Stimulated activated CD4-positive, alpha-beta T cell treated with anti-CD3 and anti-CD28 coated beads, Interleukin-15, amount 100 ng/mL, for 48 hours (primary cell): ENCODE measurements at places on chromosomes 3 and 15.

DNA sequence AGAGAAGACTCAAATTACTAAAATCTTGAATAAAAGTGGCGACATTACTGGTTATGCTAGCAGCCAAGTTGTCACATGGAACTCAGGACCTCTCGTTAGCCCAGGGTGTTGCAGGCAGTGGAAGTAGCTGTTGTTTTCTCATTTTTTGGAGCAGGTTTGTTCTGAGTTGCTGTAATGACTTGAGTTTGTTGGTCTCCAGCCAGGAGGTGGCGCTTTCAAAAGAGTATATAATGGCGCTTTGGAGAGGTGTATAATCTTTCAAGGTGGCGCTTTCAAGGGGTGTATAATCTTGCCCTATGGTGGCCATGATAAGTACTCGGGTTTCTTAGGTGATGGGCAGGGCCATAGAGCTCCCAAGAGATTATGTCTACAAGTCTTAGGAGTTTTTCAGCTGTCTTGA is 632.7 kb downstream of the NTRK3 start:
- DNase-seq = no peak

DNA sequence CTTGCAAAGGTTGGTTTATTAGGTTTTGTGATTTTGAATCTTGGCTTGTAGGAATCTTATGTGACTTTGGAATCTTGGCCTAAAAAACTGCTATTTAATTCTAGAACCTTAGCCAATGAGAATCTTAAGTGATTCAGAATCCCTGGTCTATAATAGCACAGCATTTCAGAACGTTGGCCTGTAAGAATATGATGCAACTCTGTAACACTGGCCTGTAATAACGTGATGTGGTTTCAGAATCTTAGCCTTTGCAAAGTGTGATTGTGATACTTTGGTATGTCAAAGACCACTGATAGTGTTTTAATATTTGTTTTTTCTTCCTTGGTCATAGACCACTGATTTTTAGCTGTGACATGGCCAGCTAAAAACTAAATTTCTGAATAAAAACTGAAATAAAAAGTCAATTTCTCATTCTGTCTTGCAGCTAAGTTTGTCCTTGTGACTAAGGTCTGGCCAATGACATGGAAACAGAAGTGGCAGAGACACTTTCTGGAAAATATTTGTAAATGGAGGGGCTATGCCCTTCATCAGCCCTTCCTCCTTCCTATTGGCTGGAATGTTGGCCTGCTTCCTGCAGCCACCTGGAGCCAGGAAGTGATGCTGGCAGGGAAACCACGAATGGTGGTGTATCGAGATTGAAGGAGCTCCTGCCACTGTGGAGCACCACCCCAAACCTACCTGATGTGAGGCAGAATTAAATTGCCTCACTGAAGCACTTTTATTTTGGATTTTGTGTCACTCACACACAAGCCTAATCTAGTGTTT is 42.3 kb upstream of the CORO2B start:
- no peak for DNase-seq

DNA sequence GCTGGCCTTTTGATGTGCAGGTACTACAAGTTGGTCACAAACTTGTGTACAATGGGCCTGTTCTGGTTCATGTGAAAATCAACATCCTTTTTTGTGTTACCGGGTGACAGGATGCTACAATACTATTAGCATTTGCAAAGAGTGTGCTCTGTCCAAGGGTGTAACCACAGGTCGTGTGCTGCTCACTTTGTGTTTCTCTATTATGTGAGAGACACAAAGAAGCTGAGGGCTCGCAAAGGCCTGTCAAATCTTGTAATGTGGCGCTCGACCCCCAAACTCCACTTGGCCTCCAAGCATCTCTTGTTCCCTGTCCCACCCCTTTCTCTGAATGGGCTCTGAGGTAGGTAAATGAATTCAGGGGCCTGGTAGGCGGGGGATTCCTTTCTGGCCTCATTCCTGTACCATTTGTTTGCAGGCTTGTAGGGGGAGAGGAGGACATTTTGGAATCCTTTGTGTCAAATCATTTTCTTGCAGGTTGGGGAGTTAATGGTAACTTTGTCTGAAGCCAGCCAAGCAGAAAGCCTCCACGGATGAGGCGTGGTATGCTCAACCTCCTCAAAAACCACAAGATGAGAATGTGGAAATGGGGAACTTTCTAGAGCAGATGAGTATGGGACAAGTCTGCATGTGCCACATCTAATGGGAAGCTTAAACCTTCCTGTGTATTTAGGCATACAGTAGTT is 109.1 kb downstream of the OPA1 start:
- no peak for DNase-seq

DNA sequence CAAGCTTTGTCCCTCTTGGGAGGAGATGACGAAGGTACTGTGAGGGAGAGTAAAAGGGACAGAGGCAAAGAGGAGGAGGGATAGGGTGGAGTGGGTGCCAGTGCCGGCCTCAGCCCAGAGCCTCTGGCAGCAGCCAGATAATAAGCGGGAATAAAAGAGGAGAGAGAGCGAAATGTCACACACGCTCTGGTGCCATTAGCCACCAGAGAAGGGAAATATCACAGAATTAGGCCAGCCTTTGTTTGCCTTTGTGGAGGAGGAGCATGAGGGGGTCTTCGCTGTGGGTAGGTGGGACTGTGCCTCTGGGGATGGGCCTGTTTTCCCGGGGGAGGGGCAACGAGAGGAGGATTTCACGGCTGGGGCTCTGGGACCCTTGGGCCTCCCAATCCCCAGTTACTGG is 67.8 kb downstream of the LINGO1 start:
- no peak for DNase-seq

DNA sequence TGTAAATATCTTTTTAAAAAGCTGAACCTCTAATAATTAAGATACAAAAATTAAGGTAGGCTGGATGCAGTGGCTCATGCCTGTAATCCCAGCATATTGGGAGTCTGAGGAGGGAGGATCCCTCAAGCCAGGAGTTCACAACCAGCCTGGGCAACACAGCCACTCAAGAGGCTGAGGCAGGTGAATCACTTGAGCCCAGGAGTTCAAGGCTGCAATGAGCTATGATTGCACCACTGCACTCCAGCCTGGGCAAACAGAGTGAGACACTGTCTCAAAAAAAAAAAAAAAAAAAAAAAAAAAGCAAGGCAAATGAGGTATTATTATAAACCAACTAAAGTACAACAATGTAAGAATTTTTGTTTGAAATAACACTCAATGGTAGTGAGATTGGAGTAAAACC is 47.6 kb downstream of the EFHB start:
- DNase-seq = no peak

- no peak for DNase-seq
These were observed 36.3 kb downstream of the CDC25A start for GRCh38 chr3:48151807-48152427.

- no peak for DNase-seq
These were observed 94.3 kb downstream of the RYR3 start for GRCh38 chr15:33405096-33405495.

GRCh38 chr15:75666823-75667501 is 19.2 kb downstream of the SNX33 start:
- DNase-seq = no peak

GRCh38 chr3:113266738-113267137 is 55.4 kb downstream of the BOC start:
- no peak for DNase-seq

GRCh38 chr3:162777118-162777517 is 1280.5 kb downstream of the OTOL1 start:
- no peak for DNase-seq

DNA sequence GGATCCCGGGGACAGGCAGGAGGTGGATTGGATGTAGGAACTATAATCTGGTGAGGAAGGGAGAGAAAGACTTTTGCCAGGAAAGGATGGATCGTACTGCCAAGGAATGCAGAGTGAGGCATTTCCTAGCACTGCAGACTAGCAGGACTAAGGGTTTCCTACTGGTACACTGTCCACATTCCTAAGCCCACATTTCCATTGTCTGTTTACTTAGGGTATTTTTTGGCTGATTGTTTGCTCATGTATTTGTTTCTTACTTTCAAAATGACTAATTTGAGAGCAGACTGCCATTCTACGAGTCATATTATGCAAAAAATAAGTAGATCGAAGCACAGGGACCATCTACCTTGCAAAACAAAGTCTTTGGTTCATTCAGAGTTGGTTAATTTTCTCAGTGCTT is 1029.5 kb upstream of the NR2F2 start:
- no peak for DNase-seq

DNA sequence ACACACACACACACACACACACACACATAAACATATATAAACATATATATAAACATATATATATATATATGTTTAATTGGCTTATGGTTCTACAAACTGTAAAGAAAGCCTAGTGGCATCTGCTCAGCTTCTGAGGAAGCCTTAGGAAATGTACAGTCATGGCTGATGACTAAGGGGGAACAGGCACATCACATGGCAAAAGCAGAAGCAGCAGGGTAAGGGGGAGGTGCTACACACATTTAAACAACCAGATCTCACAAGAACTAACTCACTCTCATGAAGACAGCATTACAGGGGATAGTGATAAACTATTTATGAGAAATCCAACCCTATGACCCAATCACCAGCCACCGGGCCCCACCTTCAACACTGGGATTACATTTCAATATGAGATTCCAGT is 922.9 kb downstream of the SI start:
- DNase-seq = no peak
